Tongue (tissue), 3 donors: ENCODE measurements at places on chromosomes 13 and 19.

GRCh38 chr19:1102407-1103131 lies 1.2 kb upstream of the GPX4 start:
- DNase-seq, result no peak

DNA sequence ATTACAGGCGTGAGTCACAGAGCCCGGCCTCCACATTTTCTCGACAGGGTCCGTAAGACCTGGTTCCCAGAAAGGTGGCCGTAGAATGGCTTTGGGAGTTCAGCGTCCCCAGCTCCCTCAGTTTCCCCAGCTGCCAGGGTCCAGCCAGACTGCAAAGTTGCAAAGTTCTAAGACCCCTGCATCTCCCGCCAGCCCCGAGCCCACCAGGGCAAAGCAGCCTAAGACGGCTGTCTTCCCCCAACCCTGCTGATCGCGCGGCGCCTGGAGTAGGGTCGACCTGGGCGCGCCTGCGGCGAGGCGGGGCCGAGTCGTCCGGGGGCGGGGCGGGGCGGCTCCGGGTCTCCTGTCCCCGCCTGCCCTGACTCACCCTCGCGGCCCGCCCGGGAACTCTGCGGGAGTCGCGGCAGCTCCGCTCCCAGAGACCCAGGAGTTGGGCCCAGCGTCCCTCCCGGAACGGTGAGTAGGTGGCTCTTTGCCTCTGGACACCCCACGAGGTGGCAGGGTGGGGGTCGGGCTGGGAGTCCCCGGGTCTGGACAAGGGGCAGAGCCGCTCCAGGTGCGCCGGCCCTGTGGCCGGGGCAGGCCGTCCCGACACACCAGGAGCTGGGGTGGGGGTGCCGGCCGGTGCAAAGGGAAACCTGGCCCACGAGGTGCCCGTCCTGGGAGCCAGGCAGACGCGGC lies at the start of gene LRRC8E:
LRRC8E (plus strand) TSS at position 366 of the 681 bp plus-strand sequence. CDS start 7,094 bp downstream, outside the sequence.
- peak; percentile 36 for DNase-seq

GRCh38 chr13:94822356-94822755 lies 110.0 kb upstream of the SOX21 start:
- DNase-seq, result no peak

- peak; percentile 91 for DNase-seq
These were observed 12.5 kb upstream of the ACTN4 start for GRCh38 chr19:38634757-38635482.

DNA sequence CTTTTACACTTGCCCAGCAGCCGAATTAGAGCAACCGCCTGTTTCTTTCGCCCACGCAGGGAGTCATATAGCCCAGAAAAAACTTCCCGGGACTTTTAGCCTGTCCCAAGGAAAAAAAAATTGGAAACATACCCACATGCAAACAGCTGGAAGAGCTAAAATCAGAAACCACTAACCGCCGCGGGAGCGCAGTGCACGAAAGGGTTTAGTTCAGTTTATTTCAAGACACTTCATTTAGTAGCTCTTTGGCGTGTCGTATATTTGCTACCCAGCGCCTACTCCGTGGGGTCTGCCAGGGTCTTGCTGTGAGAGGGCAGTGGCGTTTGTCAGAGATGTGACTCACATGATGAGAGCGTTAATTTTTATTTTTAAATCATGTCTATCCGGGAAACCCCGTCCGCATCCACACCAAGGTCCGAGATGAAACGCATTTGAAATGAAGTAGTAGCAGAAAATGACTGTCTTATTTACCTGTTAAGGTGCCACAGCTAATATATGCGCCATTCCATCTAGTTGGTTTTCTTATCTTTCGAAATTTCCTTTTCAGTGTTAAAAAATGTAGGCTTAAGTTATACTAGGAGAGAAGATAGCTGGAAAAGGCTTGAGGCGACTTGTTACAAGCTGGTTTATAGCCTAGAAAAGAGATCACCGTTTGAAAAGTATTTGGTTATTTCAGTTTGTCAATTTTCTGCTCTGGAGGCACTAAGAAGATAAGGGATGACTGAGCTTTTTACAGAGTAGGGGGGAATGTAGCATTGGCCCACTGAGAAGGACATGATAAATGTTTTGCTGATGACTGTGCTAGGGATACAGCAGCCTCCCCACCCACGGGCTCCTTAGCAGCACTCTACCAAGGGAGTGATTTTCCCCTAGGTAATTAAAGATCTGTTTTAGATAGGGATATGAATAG lies 1.7 kb downstream of the KLF5 start:
- DNase-seq, result peak; percentile 90

DNA sequence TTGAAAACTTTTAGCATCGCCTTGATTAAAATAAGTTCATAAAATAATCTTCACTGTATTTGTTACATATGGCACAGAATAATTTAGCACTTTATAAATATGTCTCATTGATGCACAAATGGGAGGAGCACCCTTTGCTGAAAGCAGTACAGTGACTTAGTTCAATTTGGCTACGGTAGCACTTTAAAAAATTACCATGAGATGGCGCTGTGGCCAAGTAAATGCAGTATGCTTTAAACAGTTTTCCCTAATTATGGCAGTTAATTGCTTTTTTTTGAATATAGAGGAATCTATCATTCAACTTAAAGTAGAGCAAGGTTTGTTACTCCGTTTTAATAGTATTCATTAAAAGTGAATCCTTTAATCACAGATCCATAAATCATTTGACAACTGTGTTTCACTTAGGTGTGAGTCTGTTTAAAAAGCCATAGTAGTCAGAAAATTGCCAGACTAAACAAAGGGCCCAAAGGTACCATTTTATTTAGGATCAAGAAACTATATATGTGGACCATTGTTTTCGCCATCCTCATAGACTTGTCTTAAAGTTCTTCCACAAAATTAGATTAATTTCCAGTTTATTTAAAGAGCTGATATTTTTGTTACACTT lies 34.7 kb upstream of the ESD start:
- DNase-seq, result peak; percentile 79

DNA sequence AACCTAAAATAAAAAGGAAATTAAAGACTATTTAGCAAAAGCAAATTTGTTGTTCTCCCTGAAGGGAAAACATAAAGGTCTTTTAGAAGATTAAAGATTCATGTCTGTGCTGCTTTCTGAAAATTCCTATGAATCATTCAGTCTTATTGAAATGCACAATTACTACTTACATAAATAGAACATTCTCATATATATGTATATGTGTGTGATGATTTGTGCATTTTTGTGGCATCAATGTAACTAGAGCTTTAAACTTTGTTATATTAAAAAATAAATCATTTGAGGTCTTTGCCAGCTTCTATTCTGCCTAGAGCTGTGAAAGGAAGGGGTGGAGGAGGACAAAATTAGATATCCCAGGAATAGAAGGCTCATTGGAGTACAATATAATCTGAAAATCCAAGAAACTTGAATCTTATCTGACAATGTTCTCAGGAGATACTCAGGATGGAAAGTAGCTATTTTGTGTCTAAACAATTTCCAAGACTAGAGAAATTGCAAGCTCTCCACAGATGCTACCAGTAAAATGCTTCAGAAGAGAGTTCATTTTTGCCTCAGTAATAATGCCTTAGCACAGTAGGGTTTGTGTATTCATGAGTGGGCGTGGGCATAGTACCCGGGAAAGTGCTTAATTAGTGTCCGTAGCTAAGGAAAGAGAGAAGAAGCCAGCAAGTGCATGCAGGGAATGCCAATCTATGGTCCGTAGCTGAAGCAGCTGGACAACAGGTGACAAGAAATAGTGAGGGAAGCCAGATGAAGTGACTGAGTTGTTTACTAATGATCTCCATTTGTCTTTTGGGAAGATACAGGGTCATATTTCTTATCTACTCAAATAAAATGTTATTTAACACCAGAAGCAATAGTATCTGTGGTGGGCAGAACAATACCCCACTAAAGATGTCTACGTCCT lies 395.5 kb upstream of the NBEA start:
- DNase-seq, result peak; percentile 76

GRCh38 chr13:80131204-80131603 lies 209.7 kb downstream of the SPRY2 start:
- peak; percentile 67 for DNase-seq

DNA sequence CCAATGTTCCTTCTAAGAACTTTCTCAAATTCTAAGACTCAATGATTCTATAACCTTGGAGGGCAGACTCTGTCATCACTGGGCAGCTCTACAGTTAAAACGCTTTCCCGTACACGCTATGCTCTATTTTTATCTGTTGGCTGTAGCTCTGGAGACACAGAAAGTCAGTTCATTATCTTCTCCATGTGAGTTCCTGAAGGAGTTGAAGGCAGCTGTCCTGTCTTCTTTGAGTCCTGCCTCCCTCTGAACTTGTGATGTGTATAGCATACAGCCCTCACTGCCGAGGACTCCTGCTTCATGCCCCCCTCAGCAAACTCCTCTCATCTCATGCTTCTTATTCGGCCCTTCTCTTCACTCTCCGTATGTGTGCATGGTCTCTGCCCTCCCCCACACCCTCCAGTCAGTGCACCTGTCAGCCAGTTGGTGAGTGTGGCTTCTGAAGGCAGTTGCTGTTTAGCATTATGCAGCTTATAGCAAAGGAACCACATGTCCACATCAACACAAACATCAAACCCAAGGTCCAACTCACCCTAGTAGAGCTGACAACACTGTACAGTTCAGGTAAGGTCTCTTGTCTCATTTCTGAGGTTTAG lies 504.9 kb downstream of the DIAPH3 start:
- DNase-seq, result peak; percentile 76

GRCh38 chr13:70884196-70884595 lies 775.9 kb upstream of the KLHL1 start:
- no peak for DNase-seq

DNA sequence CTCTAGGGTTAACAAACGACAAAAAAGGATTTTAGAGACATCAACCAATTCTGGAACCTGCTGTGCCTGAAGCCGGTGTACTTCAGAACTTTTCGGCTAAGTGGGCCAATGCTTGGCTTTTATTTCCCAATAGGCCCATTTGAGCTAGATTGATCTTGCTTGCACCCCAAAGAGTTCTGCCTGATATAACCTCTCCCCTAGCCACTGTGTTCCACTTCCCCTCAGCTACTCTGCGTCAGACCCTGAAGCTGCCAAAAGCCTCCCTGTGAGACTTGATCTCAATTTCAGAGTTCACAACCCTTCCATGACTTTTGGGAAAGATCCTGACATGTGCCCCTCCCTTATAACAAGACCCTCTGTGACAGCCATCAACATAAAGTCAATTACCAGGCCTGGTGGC lies 5.6 kb upstream of the SIGLEC14 start:
- no peak for DNase-seq

- no peak for DNase-seq
These were observed 15.3 kb downstream of the GJA3 start for GRCh38 chr13:20145521-20145920.

GRCh38 chr19:54298357-54299125 lies 14.4 kb downstream of the LILRA5 start:
- DNase-seq, result no peak

DNA sequence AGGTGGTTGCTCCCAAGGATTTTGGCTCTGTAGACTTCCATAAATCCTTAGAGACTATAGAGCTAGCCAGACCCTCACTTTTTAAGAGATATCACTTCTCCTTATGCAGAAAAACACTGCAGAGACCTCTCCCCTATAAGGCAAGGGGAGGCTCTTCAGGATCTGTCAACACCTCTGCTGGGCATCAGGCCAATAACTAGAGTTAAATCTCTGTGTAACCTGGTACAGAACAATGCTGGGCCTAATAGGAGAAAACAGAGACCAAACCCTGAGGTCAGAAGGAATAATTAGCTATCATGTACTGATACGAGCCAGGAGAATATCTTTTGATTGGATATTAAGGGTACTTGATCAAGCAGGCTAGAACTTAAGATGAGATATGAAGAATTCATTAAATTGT lies 358.5 kb downstream of the TBC1D4 start:
- DNase-seq, result no peak

GRCh38 chr13:40599747-40600146 lies 66.7 kb downstream of the FOXO1 start:
- no peak for DNase-seq

DNA sequence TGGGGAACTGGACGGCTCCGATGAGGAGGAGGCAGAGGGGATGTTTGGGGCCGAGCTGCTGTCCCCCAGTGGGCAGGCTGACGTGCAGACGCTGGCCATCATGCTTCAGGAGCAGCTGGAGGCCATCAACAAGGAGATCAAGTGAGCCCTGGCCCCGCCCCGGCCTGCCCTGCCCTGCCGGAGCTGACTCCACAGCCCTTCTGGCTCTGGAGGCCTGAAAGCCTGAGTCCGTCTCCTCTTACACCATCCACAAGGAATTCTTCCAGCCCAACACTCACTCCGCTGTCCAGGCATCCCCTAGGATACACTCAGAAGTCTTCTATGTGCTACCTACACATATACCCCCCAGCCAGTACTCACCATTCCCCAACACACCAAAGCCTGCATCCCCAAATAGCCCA lies 17.4 kb downstream of the PPFIA3 start:
- DNase-seq, result peak; percentile 74

DNA sequence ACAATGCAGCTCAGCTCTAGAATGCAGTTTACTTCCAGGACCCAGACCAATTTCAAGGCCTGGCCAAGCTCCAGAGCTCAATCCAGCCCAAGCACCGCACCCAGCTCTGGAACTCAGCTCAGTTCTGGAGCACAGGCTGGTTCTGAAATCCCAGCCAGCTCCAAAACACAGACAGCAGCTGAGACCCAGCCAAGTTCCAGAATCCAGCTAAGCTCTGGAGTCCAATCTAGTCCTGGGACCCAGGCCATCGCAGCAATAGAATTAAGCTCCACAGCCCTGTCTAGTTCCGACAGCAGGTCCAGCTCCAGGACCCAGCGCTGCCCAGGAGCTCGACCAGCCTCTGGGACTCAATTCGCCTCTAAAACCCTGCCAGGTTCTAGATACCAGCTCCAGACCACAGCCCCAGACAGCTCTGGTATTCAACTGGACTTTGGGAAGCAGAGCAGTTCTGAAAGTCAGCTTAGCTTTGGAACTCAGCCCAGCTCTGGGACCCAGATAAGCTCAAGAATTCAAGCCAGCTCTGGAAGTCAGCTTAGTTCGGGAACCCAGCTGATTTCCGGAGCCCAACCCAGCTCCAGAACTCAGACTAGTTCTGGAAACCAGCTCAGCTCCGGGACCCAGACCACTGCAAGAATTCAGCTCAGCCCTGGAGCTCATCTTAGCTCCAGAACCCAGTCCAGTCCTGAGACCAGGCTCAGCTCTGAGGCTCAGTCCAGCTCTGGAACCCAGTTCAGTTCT lies 6.8 kb downstream of the GIPC3 start:
- no peak for DNase-seq

- DNase-seq, result no peak
These were observed 767 bp upstream of the GPR18 start for GRCh38 chr13:99258946-99259345.

DNA sequence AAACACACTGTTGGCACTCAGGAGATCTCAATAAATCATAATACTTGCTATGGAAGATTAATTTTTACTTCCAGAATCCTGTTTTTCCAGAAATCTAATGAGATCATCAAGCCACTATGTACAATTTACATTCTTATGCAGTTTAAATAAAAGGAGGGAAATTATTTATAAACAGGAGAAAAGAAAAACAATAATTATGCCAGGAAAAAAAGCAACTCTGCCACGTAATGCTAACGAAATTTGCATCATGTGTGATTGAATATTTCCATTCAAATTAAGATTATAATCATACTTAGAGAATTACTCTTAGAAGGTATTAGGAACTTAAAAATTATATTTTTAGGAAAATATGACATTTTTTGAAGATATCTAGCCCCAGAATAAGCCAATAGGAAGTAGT lies 13.0 kb downstream of the FAM124A start:
- no peak for DNase-seq
